ENCODE measurements at places on chromosomes 1 and 21.

DNA sequence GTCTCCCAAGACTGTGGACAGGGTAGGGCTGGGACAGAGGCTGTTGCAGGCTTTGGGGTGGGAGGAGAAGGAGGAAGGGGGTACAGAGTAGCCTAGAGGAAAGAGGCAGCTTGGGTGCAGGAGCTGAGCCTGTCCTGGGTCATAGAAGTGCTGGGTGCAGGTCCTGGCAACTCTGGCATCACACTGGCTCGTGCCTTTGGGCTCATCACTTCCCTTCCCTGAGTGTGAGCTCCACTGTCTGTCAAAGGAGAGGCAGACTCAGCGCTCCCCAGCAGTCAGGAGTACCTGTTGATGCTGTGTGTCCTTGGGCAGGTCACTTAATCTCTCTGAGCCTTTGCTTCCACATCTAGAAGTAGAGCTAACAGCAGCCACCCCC, 157.1 kb downstream of the PTPRU start:
- no peak for DNase-seq

GRCh38 chr1:27602462-27603308, 1.3 kb downstream of the AHDC1 start:
- DNase-seq, result no peak

DNA sequence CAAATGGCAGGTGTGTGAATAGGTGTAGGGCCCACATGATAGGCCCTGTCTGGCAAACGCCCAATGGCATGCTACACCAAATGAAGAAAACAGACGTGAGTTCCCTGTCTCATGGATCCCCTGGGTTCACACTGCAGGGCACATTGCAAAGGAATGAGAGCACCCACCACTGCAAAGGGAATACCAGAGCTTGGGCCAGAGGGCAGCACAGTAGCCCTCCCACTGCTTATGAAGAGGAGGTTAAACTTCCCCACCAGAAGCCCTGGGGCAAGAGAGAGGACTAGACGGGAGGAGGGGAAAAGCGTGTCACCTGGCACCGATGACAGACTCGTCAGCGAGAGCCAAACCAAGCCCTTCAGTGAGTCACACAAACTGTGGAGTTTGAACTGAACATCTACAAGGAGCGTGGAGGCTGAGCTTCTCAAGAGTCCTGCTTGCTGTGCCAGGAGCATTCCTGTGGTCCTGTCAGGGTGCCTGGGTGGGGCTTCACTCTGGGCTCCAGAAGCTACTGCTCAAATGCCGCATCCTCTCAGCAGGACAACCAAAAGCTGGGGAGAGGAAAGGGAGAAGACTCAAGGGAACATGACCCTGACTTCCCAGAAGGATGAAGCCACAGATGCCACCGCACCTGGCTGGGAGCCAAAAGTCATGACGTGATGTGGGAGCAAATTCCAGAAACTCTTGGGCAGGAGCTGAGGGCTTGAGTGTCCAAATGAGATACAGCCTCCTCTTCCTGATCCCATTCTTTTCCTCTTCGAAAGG, 61.1 kb downstream of the TOMM20 start:
- DNase-seq, result peak; percentile 82

DNA sequence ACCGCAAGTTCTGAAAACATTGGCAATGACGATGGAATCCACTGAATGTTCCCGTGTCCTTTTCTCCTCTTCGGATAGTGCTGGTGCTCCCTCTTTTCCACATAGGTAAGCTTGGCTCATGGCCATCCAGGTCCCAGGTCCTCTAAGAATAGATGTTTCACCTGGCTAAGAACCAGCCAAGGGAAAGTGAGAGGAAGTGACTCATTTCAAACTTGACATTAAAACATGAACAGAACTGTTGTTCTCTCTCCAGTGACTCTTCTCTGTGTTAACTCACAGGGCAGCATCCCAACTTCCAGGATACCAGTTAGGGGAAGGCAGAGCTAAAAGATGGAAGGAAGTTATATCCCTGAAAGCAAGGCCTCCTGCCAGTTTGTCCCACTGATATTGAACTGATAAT, 493.8 kb upstream of the CHRM3 start:
- DNase-seq, result no peak

GRCh38 chr1:55127827-55128343, 87.3 kb downstream of the USP24 start:
- DNase-seq, result peak; percentile 52

DNA sequence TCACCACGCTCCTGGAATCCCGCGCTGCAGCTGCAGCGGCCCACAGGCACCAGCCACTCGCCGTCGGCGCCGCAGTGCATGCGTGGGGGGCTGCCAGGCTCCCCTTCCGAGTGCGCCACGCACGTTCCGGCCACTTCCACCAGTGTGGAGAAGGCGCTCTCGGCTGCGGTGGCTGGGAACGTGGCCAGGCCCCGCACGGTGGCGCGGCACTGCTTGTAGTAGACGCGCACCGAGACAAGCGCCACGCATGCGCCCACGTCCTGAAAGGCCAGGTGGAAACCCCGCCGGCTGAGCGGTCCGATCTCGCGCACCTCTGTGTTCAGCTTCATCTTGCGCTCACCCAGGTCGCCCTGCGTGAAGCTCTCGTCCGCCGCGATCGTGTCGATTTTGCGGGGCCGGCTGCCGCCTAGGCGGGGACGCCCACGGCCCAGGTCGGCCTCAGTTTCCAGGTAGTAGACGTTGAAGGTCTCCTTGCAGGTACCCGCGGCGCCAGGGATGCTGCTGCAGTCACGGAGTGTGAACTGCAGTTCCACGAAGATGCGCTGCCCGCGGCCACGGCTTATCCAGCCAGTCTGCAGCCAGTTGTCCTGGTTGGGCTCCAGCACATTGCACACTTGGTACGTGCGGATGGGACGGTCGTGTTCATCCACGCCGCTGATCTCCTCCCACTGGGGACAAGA, 3.4 kb downstream of the EPHA10 start:
- no peak for DNase-seq

DNA sequence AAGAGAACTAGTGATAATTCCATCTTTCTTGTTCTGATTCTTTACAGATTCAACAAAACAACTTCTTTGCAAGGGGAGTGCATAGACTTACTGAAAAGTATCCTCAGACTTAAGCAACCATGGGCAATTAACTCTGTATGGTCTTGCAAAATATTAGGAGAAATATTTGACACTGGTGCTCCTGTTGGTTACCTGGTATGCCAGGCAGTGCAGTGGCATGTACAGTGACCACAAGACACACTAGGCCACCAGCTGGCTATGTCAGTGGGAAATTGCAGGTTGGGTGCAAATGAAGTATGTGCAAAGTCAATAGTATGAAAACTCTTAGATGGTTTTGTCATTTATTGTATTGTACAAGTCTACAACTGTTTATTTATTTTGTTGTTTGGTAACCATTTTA, 34.5 kb downstream of the EPS15 start:
- DNase-seq, result no peak

- DNase-seq, result no peak
Observed at GRCh38 chr1:100972185-100972584, 53.4 kb downstream of the DPH5 start.

- peak; percentile 76 for DNase-seq
Observed at GRCh38 chr1:24149866-24150233, 6.9 kb upstream of the IL22RA1 start.

DNA sequence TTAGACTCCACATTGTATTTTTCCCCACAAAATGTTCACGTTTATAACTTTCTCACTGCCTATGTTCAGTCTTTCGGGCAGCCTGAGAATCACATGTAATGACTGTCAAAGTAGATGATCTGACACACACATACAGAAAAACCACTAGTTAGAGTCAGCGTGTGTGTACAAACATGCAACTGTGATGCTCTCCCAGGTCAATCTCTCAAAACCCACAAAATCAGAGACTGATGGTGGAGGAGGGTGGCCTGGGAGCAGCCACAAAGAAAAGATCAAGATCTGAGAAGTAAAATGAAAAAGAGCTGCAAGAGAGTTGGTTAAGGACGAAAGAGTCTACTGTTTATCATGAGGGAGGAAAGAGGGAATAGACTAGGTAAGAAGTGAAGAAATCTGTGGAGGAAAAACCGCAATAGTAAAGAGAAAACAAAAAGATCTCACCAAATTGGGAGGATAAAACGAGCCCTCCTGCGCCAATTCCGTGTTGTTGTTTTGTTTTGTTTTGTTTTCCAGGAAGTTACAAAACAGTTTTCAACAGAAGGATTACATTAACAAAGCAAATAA, 2.3 kb downstream of the EGLN1 start:
- no peak for DNase-seq

DNA sequence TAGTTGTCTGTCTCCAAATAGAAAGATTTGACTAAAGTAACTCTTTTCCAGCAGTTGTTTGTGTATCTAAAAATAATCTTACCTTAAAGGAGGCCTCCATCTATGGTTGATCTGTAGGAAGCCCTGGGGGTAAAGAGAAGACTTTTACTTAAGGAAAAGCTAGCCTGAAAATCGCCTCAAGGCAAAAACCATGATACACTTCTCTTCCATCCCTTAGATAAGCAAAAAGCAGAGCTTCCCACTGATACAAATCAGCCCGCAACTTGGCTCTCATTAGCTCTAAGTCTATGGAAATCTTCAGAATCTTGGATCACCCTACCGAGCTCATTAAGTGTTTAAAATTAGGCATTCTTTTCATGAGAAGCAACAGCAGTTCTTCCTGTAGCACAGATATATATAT, 576.9 kb upstream of the PTBP2 start:
- DNase-seq, result no peak

- DNase-seq, result no peak
Observed at GRCh38 chr1:69661686-69662085, 94.0 kb downstream of the LRRC7 start.

DNA sequence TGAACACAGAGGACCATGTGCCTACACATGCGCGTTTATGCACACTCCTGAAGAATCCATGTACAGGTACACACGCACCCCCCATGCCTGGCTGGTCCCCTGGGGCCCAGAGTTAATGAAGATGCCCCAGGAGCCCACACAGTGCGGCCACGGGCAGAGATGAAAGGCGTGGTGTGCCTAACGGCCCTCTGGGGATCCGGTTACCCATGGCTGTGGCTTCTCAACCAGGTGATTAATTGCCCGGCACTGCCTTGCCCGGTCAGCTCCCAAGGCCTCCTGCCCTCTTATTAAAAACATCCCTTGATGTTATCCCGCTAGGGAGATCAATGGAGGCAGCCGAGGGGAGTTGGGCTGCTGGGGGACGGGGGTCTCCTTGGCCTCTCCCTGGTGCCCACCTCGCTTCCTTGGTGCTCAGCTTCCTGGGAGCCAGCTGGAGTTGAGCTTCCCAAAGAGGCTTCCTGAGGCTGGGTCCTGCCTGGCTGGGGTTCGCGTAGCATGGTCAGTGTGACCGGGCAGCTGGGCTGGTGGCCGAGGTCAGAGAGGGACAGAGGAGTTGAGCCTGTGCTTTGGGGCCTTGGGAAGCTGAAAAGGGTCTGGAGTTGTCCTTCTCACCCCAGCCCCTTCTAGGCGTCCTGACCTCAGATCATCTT, 75.0 kb upstream of the WNT4 start:
- DNase-seq, result no peak

DNA sequence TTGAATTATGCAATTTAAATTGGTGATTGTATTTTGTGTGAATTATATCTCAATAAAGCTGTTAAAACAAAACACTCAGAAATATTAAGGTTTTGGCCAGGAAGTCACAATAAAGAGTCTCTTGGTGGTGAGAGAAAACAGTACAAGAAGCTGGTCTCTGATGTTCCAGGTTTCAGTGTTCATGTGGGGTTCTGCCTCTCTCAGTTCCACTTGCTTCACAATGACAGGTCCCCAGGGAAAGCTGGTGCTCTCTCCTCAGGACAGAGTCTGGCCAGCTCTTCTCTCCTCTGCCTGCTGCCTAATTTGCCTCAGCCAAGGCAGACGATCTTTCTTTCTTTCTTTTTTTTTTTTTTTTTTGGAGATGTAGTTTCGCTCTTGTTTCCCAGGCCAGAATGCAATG, 342.9 kb upstream of the PLXNA2 start:
- no peak for DNase-seq

DNA sequence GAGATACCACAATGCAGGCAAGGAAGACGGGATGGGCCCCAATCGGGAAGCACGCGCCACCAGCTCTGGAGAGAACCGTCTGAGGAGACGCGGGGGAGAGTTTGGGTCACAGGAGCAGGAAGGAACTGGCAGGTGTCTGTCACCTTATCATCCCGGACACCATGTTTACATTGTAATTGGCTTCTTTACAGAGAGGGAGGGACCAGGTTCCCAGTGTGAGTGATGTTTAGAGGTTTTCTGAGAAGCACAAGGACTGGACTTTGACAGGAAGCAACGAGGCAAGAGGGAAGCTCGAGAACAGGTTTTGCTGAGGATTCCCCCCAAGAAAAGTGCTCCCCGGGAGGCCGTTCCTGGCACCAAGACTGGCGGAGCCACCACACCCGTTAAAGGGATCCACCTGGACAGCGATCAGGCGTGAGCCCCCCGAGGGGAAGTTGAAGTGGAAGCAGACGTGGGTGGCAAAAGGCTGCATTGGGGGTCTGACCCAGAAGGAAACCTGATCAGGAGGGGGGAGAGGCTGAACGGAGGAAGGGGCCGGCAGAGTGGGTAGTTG, 957 bp downstream of the EPS15 start:
- no peak for DNase-seq

GRCh38 chr1:212030936-212031528, 4.3 kb downstream of the INTS7 start:
- DNase-seq, result peak; percentile 39

DNA sequence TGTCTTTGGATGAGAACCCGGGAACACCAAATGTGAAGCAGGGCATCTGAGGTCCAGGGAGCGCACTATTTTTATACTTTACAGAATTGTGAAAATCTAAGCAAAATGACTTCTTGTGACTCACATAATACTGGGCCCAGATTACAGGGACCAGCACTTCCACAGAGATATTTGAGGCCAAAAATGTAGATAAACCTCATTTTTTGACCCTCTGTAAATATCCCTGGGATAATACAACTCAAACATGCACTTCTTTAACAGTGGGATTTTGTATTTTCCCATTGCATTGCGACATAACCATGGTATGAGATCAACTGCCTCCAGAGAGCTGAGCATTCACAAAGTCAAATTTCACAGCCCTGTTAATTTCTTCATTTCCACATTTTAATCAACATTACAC, 289.4 kb upstream of the ADGRL4 start:
- DNase-seq, result no peak

DNA sequence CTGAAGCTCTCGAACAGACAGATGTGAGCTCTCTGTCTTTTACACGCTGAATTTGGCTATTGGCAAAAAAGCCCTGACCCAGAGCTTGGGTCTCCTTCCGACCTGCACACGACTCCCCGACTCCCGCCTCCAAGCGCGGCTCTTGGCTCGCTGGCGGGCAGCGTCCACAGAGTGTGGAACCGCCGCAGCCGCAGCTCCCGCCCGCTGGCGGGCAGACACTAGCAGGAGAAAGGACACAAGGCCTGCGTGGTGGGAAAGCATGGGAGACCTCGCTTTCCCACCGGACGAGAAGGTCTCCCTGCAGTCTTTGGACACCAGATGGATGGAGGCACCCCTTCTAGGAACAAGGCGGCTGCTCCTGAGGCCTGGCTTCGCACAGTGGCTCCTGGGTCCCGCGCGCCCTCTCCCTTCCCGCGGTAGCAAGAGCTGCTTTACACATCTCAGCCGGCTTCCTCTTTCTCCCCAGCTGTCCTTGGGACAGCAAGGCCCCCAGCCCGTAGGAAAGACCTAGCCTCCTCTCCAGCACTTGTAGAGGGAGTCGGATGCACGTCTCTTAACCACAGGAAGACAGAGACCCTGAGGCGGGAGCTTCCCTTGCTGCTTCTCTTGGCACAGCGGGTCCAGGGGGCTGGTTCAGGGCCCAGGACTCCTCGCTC, 92.1 kb downstream of the PRKAB2 start:
- DNase-seq, result no peak

- no peak for DNase-seq
Observed at GRCh38 chr1:26666855-26667254, 29.0 kb upstream of the ARID1A start.

GRCh38 chr1:33261344-33261743, 5.1 kb downstream of the ZNF362 start:
- DNase-seq, result no peak

- peak; percentile 93 for DNase-seq
Observed at GRCh38 chr21:34889676-34890469, 159.2 kb downstream of the RUNX1 start.
